Stimulated activated CD8-positive, alpha-beta memory T cell treated with anti-CD3 and anti-CD28 coated beads, Interleukin-2, amount 100 ng/mL, for 1 hour (primary cell): ENCODE measurements at places on chromosomes 5 and 9.

- DNase-seq = no peak
Measured at GRCh38 chr5:56507351-56507930, 274.3 kb upstream of the ANKRD55 start.

- DNase-seq = no peak
Measured at GRCh38 chr9:5278486-5278885, 26.0 kb downstream of the RLN2 start.

- DNase-seq = no peak
Measured at GRCh38 chr5:76755779-76756637, 40.1 kb downstream of the F2R start.

DNA sequence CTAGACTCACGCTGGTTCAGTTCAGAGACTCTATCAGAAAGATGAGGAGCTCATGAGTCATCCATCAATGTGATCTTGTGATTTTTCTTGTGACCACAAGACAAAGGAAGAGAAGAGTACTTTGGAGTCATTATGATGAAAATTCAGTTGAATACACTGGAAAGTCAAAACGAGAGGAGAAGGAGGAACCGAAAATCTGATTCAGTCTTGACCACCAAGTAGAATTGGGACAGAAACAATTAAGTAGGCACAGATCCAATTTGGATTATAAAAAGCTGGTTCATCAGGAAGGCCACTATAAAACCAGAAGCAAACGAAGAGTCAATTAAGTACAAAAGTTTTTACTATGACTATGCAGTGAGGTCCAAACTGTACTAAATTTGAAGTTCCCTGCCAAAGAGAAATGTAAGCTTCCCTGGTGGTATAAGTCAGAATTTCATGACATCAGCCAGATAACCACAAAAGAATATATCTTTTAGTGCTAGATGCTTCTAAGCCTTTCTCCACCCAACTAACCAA, 90.9 kb downstream of the THBS4 start:
- no peak for DNase-seq

DNA sequence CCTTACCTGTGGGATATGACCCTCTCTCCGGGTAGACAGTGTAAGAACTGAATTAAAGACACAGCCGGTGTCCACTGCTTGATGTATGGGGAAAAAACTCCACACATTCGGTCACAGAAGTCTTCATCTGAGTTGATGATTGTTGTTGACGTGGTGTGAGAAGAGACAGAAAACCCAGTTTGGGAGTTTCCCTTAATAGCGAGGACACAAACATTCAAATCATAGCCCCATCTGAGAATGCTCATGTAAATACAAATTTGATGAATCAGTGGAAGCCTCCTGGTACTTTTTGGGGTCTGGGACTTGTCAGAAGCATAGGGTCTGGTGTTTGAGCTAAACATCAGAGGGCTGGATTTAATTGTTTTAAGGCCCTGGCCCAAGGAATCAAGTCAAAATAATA, 11.0 kb downstream of the HAVCR1 start:
- DNase-seq = no peak

GRCh38 chr5:72133212-72133990, 26.1 kb downstream of the MAP1B start:
- no peak for DNase-seq

- no peak for DNase-seq
Measured at GRCh38 chr5:88474574-88474973, 205.9 kb upstream of the TMEM161B start.

DNA sequence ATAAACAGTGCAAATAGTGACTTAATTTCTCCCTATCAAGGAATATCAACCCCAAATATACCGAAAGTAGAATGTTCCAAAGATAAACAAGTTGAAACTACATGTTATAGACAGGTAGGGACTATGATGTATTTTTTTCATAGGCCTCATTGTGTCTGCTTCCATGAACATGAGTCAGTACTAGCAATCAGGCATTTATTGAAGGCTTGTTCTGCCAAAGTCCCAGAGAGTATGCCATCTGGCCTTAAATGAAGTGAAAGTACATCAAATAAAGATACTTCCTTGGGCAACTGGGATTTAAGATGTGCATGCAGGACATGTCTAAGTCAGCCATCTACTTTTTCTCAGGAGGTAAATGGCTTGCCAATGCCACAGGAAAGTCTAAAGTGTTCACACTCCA, 6.5 kb downstream of the GHR start:
- no peak for DNase-seq

GRCh38 chr9:12819436-12820185, 44.8 kb downstream of the LURAP1L start:
- DNase-seq = no peak

DNA sequence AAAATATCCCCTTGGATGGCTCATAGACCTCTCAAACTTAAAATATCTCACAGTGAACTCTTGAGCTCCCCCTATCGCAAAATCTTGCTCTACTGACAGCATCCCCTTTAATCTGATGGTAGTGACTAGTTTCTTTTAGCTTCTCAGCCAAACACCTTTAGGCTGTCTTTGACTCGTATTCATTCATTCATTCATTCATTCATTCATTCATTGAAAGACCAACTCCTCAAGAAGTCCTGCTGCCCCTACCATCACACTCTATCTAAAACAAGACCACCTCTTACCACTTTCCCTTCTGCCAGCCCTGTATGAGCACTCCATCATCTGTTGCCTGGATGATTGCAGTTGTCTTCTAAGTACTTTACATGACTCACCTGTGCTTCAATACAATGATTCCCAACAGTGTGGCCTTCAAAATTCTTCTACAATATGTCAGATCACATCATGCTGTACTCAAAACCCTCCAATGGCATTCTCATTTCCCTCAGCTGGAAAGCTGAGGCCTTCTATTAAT, 46.8 kb downstream of the ITGA2 start:
- DNase-seq = no peak

- no peak for DNase-seq
Measured at GRCh38 chr5:135430135-135430437, 17.1 kb downstream of the DCANP1 start.

GRCh38 chr5:86894056-86894455, 276.3 kb downstream of the COX7C start:
- DNase-seq = no peak

DNA sequence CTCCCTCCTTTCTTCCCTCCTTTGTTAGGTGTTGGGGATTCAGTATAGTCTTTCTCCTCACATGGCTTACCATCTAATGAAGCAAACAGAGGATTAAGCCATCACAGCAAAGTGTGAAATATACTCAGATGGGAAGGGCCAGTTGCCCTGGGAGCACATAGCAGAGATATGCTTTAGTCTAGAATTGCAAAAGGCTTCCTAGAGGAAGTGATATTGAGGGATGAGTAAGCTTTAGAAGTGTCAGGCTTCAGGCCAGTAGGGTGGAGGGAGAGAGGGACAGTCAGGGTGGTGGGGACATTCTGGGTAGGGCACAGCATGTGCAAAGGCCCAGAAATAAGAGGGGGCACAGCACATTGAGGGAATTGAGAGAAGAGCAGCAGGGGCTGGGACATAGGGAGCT, 46.2 kb upstream of the GLRA1 start:
- DNase-seq = no peak

DNA sequence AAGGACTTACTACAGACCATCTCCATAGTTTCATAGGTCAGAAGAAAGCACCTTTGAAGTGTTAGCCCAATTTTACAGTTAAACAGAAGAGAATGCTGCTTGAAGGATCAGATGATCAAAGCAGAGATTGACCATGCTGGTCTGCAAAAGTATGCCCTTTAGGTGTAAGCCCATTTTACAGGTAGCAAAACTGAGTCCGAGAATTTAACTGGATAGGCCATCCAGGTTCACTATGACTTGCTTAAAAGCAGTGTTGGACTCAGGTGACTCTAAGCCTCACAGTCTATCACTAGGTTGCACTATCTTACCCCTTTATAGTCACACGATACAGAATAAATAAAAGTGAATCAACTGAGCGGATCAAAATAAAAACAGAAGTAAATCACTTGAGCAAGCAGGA, 212.7 kb downstream of the DCP2 start:
- no peak for DNase-seq

DNA sequence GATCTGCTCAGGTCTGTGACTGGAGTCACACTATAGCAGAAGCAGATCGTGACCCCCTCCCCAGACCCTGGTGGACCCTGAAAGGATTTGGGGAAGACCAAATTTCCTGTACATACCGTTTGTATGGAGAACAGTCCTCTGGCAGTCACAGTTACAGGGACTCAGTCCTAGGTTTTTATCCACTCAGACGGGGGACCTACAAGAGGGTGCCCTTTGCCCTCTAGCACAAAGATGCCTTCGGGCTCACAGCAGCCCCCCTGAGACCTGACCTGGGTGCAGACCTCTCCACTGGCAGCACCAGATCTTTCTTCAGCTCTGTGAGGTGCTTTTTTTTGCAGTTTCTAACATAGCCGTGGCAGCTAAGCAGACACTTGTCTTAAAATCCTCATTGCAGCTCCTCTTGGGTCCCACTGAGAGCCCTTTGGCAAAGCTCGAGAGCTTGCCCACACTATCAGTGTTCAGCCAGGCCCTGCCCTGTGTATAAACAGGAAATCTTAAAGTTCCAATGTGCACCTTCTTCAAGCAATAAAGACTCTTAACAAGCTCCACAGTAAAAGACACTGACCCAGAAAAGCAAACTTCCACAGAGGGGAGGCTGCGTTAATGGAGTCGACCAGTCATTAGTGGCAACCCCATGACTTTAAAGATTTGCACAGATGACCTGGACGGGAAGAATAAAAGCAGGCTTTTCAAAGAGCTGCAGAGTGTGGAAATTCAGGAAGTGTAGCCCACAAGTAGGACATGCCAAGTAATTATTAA, 71.8 kb upstream of the LHFPL2 start:
- DNase-seq = no peak

GRCh38 chr5:118565335-118565971, 422.9 kb downstream of the DTWD2 start:
- no peak for DNase-seq

DNA sequence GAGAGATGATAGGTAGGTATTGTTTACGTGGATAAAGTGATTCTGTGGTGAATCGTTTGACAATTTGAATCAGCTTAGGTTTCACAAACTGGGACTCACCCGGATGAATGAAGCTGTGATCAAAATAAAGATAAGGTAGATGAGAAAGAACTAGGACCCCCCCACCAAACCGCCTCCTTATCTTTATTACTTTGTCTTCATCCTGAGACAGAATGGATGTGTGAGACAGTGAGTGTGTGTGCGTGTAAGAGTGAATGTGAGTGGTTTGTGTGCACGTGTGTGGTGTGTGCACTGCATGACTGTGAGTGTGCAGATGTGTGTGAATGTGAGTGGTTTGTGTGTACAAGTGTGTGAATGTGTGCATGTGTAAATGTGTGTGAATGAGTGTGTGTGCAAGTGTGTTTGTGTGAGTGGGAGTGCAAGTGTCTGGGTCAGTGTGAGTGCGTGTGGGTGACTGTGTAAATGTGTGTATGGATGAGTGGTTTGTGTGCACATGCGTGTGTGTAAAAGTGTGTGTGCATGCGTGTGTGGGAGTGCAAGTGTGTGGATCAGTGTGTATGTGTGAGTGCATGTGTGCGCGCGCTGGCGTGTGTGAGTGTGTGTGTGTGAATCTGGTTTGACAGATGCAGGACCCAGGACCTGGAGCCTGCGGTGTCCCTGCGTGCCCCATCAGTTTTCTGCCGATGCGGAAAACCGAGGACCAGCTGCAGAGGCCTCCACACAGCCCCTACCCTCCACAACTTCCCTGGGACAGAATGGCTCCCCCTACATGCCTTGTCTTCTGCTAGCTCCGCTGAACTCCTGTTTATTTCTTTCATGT, 11.4 kb upstream of the ENG start:
- no peak for DNase-seq

- DNase-seq = no peak
Measured at GRCh38 chr5:1801967-1802295, 724 bp downstream of the NDUFS6 start.

DNA sequence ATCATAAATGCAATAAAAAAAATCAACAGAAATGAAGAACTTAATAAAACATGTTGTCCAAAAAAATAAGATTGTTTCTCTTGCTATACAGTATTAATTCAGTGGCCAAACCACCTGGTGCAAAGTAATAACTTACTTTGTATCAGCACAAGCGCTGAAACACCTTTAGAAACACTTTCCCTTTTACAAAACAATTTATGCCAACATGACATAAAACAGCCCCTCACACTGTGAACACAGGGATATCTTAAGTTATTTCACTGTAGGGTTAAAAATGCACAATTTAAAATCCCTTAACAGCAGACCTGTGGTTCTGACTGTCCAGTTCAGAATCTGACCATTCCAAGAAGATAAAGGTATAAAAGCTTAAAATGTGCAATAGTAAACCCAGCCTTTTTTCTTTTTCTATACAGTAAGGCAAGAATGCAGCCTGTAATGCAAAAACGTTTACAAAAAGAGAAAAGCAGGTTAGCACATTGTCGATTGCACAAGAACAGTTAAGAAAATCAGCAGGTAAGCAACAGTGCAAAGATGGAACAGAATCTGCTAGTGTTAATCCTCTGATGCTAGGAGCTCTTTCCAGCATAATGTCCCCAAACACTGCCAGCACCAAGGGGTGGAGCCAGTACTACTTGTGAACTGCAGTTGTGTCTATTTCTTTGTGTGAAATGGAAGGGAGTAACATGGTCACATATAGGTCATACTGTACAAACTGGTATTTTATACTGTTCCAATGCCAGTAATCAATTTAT, 21.6 kb downstream of the RAB14 start:
- DNase-seq = no peak

DNA sequence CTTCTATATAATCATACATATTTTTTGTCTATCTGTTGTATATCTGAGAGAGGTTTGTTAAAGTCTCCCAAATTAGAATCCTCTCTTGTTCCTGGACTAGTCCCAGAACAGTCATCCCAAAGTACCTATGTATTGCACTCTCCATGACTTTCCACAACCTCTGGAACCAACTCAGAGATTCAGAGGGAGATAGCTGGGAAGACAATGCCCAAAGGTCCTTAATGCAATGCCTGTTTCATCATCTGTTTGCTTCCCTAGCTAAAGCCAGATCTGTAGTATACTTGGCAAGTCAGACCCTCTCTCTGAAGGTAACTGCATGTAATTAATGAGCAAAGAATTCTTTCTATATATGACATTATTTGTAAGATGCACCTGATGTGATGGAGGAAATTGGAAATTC, 89.4 kb downstream of the ZNF474 start:
- no peak for DNase-seq

GRCh38 chr9:37512437-37512836, 26.7 kb downstream of the POLR1E start:
- DNase-seq = no peak

GRCh38 chr5:109681763-109682162, 8.0 kb upstream of the MAN2A1 start:
- no peak for DNase-seq

- DNase-seq = no peak
Measured at GRCh38 chr5:122263352-122264030, 48.5 kb upstream of the SNCAIP start.

GRCh38 chr9:6215562-6215961, at the start of gene IL33:
IL33 (plus strand) TSS chr9:6215807; CDS start chr9:6241695, 25,888 bp downstream.
- DNase-seq = no peak

- DNase-seq = no peak
Measured at GRCh38 chr9:101711330-101711941, 27.0 kb downstream of the GRIN3A start.

GRCh38 chr5:68423154-68423811, 207.7 kb downstream of the PIK3R1 start:
- no peak for DNase-seq

GRCh38 chr5:180668835-180669596, 19.6 kb upstream of the FLT4 start:
- DNase-seq = no peak
